Stimulated activated CD8-positive, alpha-beta memory T cell treated with anti-CD3 and anti-CD28 coated beads, Interleukin-15, amount 100 ng/mL, for 24 hours (primary cell): ENCODE measurements at places on chromosomes 1 and 21.

- DNase-seq = no peak
Observed at GRCh38 chr1:155134880-155135414, 705 bp upstream of the SLC50A1 start.

- no peak for DNase-seq
Observed at GRCh38 chr1:155126556-155127104, 1.0 kb upstream of the EFNA1 start.

GRCh38 chr1:234969581-234970400, 158.8 kb downstream of the TOMM20 start:
- DNase-seq = no peak

DNA sequence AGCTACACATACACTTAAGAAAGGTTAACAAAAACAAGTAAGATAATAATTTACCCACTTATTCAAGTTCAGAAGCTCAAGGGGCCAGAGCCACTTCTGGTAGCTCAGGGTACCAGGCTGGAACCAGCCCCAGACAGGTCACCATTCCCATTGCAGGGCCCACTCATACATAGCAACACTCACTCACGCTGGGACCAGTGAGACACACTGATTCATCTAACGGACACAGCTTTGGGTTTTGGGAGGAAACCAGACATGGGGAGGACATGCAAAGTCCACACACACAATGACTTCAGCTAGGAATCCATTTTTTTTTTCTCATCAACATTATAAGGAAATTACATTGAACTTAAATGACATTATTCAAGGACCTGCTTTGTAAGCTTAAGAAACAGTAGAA, 169.1 kb downstream of the ZC3H11B start:
- no peak for DNase-seq

DNA sequence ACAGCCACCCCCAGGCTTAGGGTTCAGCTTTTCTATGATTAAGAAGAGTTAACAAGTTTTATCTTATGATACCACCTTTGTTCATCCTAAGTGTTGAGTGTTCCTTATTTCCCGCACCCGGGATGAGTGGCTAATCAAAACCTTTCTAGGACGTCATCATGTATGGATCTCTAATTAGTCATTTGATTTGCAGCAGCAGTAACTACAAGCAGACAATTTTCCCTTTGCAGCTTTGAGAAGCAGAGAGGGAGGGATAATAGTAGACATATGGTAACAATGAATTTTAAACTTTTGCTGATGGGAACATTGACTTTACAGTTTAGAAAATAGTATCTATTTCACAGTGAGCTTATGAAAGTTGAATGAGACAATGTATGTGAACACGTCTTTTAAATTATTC, 30.8 kb upstream of the SLC35F3 start:
- no peak for DNase-seq

DNA sequence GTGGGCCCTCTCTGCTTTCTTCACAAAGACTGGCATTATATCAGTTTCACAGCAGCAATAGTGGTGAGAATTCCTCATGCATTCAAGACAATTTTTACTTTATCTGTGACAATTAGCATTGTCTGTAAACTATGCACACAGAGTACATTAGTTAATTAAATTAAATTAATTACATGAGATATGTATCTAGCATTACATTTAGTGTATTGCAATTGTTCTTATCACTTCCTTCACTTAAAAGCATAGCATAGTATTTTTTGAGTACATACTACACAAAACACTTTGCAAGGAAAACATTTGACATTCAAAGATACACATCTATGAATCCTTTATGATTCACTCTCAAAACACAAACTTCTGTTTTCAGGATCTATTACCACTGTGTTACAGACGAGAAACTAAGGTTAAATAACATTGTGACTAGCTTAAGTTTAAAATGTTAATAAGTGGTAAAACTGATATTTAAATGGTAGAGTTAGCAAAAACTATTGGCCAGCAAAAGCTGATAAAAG, 1542.6 kb downstream of the PLA2G4A start:
- no peak for DNase-seq

DNA sequence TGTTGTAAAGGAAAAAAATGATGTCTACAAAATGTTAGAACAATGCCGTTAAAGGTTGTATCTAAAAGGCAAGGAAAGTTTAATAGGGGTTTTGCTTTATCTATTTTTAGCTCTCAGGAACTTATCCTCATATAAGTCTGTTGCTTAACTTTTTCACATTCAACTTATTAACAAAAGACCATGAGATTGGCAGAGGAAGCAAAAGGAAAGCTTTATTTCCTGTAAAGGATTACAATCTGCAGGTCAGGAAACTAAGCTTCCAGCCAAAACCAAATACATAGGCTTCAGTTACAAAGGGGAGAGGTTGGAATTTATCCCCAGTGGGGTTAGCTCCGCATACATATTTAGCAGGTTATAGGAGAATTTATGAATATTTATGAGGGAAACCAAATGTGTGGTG, 58.7 kb upstream of the KIAA1614 start:
- no peak for DNase-seq

DNA sequence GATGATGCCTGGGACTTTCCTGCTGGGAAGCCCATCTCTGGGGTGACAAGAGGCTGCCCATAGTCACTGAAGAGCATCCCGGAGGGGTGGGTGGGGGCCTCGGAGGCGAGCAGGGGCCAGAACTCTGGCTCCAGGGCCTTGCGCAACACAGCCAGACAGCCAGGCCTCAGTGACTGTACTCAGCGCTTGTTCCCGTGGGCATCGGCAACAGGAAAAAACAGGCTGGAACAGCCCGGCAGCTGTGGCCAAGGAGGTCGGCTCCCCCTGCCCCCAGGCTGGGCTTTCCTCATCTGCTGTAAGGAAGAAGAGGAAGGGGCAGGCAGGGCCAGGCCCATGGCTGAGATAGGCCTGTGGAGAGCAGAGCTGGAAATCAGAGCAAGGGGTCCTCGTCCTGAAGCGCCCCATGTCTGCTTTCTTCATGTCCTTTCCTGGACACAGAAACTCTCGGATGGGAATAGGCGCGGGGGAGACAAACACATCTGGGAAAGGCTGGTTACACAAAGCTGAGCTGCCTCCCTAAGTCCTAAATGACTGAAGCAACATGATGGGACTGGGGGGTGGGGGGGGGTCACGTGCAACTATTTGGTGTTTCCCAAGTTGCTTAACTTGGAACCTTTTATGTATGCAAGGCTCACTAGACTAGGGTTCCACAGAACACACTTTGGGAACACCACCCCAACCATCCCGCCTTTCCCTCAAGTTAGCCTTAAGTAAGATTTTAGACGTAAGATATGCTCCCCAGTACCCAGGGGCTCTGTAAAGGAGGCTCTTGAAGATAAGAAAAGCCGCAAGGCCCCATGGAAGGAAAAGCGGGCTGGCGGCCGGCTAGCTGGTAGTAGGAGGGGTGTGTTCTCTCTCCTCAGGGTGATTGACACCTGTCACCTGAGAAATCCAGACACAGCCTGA, 30.7 kb downstream of the HSPG2 start:
- DNase-seq = no peak

GRCh38 chr21:27362249-27362648, 395.4 kb upstream of the ADAMTS5 start:
- DNase-seq = no peak

GRCh38 chr1:184315254-184315653, 71.6 kb upstream of the C1orf21 start:
- DNase-seq = no peak

- DNase-seq = no peak
Observed at GRCh38 chr21:42942244-42942643, 16.8 kb upstream of the ERVH48-1 start.

DNA sequence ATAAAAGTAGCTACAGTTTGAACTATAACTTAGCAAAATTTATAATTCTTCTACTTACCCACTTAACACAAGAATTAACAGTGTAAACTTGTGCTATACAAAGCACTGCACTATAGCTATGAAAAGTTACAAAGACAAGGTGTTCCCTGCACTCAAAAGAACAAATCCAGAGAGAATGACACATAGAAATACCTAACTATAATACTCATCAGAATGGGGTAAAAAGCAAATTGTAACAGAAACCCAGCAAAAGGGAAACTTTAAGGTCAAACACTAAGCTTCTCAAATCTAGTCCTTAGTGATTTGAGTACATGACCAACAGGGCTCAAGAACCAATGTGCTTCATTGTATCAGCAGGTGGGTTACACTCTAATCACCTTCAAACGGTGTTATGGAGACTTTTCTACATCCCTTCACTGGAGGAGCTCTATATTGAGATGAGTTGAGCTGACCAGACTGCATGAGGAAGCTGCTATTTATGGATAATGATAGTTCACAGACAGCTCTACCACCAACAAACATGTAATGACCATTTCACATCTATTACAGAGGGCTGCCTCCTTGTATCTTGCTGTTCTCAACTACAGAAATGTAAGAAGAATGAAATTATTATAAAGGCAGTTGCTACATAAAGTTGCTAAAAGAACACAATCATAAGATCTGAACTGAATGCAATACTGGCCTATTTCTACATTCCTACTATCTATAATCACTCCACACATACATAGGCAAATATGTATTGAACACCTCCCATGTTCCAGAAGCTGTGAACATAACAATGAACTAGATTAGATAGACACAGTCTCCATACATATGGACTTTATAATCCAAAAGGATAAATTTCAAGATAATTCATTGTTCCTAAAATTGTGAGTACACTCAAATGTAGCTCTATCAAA, 47.6 kb downstream of the PIK3R3 start:
- no peak for DNase-seq

- DNase-seq = no peak
Observed at GRCh38 chr1:189904509-189904908, 573.2 kb downstream of the BRINP3 start.

DNA sequence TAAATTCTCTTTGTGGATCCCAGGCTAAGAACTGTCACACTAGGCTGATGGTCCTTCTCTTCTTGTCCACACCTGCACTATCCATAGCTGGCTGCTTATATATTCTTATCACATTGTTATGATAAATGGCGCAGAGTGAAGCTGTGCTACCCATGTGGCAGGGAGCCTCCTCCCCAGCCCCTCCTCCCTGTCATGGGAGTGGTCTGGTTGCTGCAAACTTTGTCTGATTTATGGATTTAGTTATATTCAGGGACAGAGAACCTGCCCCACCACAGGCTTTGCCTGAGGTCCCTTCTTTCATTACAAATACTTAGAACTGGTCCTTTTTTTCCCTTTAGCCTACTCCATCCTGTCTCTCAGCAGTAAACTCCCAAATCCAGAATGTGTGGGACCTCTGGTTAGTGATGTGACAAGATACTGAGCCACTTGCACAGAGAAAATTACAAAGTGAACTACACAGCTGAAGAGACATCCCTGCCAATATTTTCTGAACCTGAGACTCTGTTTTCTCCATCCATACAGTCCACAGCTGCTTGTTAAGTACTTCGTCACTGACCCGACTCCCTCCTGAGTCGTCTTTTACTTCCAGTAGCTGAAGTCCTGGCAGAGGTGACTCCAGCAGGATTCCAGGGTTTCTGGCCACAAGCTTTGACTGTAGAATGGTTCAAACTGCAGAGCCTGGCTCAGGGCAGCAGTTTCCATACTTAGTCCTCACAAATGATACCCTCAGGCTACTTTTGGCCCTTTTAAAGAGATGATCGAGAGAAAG, 37.6 kb downstream of the PTGFRN start:
- DNase-seq = no peak

GRCh38 chr1:155223047-155223446, 14.6 kb downstream of the MTX1 start:
- DNase-seq = no peak

DNA sequence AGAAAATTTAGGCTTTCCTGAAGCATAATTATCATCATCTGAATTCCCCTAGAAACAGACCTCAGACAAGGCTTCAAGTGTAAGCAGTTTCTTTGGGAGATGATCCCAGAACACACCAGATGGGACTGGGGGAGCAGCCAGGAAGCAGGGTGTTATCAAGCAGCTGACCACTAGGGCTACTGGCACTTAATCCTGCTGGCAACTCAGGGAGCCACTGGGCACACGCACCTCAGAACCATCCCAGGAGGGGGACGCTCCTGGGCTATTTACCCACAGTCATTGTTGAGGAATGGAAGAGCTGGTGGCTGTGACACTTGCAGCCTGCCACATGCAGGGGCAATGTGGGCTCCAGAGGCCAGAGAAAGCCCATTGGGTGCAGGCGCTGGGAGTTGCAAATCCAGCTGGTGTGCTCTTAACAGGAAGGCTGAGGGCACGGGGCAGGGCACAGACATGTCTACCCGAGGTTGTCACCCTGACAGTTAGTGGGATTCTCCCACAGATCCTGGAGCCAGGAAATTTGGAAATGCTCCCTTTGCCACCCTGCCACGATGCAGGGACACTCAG, 15.1 kb upstream of the IL22RA1 start:
- no peak for DNase-seq

DNA sequence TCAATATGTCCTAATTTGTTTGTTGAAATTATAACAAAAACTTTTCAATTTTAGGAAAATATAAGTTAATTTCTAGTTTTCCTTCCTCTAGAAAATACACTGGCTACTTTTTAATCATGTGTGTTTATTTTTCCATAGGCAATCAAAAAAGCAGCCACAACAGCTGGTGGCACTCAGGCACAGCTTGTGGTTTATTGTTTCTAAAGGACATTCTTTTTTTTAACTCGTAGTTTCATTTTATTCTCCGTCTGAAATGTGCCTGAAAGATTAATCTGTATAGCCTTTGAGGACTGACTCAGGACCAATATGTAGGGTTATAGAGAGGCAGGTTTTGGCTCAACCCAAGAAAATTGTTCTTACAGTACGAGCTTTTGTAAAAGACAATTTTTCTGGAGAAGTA, 20.7 kb upstream of the STX12 start:
- DNase-seq = no peak

DNA sequence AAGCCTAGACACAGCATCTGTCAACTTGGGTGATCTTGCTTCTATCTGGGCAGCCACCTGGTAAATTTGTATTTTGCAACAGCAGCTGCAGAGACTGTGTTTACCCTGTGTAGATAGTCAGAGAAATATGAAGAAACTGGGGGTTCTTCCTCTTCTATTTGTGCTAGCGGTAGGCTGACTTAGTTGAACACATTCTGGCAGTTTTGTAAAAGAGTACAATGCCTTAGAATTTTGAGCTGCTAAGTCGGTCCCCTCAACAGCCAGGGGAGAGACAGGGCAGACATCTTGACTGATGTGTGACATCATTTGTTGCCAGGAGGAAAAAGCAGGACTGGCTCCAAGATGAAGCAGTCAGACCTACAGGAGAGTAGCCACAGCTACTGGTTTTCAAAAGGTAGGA, 53.7 kb downstream of the KCNJ6 start:
- DNase-seq = no peak

GRCh38 chr21:32256873-32257620, 21.8 kb downstream of the MIS18A start:
- DNase-seq = no peak

GRCh38 chr1:116950517-116951199, 40.9 kb downstream of the PTGFRN start:
- DNase-seq = no peak

DNA sequence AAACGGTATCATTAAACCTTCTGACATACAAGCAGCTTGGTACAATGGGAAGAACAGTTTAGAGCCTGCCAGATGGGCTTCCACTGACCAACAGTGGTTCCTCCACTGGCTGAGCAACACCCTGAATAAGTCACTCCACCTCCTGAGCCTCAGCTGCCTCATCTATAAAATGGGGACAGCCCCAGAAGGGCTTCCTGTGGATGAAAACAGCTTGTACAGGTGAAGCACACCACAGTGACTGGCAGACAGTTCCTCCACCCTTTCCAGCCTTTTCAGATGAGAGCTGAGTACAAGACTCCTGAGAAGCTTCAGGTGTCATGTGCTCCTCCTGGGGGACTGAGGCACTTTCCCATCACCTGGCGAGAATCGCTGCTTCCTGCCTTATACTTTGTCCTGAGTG, 2.1 kb downstream of the CAPZB start:
- no peak for DNase-seq
